Cerebellar nuclear complex (tissue), 1 donor: ENCODE measurements at places on chromosomes 11 and 22.

DNA sequence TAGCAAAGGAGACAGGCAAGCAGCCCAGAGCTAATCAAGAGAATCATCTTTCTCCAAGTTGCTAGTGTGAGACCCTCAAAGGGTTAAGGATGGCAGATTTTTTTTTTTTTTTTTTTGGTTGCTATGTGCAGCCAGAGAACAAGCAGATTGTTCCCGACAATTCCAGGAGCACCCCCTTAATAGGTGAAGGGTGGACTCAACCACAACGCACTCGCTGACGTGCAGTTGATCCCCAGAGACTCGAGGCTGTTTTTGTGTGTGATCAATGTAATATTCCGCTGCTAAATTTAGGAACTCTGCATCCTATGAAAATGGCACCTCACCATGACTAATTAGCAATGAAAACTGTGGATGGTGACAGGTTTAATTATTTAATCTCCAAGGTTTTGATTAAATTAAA is 789.0 kb downstream of the KCNA4 start:
- no peak for DNase-seq

DNA sequence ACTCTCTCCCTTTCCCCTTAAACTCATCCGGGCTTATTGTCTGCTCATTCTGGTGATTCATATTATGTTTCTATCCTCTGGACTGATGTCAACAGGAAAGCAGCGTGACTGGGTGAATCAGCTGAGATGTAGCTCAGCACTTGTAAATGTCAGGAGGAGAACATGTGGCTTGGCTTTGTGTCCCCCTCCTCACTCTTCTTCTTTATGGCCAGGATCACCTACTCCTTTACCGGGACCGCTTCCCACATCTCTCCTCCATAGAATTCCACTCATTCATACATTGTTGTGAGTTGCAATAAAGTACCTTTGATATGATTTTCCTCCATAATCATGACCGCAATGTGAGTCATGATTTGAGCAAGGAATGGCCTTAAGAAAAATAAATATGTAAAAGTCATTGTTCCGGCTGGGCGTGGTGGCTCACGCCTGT is 15.8 kb upstream of the SYN3 start:
- no peak for DNase-seq

- no peak for DNase-seq
Observed at GRCh38 chr11:70739091-70739490, 340.8 kb downstream of the CTTN start.

DNA sequence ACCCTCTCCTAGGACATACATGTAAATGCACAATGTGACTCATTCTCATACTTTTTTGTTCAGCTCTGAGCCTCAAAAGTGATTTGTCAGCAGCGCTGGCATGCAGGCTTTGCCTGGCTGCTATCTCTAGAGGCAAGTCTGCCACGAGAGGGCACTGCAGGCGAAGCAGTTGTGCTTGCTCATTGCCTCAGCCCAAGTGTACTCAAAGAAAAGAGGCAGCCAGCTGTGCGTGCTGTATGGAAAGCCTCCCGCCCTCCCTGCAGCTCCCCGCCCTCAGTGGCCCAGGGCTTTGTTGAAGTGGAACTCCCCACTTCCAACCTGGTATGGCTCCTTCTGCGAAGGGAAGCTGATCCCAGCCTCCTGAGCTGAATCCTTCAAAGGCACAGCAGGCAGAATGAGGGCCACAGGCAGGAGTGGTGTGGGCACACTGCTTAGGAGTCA is 16.3 kb downstream of the SDHAF2 start:
- DNase-seq, result no peak

- DNase-seq, result no peak
Observed at GRCh38 chr22:26949193-26949592, 291.8 kb downstream of the MIAT start.
